ENCODE measurements at places on chromosomes 11 and 22.

GRCh38 chr11:134041349-134041748 lies 27.5 kb upstream of the JAM3 start:
- DNase-seq = no peak

GRCh38 chr11:19145319-19145718 lies 28.4 kb downstream of the ZDHHC13 start:
- no peak for DNase-seq

GRCh38 chr22:49154433-49154832 lies 673.2 kb downstream of the BRD1 start:
- no peak for DNase-seq

- no peak for DNase-seq
Observed at GRCh38 chr11:111324277-111324720, 26.0 kb downstream of the POU2AF3 start.

- DNase-seq = no peak
Observed at GRCh38 chr22:25940479-25940878, 198.5 kb downstream of the MYO18B start.

GRCh38 chr11:66541892-66542291 lies 4.0 kb downstream of the ZDHHC24 start:
- DNase-seq = no peak
